ENCODE measurements at places on chromosomes 4 and X. TPM values are rescaled to one million over a fixed set of nuclear protein-coding genes. Genes with fewer than 3 reads are reported as not detected.

DNA sequence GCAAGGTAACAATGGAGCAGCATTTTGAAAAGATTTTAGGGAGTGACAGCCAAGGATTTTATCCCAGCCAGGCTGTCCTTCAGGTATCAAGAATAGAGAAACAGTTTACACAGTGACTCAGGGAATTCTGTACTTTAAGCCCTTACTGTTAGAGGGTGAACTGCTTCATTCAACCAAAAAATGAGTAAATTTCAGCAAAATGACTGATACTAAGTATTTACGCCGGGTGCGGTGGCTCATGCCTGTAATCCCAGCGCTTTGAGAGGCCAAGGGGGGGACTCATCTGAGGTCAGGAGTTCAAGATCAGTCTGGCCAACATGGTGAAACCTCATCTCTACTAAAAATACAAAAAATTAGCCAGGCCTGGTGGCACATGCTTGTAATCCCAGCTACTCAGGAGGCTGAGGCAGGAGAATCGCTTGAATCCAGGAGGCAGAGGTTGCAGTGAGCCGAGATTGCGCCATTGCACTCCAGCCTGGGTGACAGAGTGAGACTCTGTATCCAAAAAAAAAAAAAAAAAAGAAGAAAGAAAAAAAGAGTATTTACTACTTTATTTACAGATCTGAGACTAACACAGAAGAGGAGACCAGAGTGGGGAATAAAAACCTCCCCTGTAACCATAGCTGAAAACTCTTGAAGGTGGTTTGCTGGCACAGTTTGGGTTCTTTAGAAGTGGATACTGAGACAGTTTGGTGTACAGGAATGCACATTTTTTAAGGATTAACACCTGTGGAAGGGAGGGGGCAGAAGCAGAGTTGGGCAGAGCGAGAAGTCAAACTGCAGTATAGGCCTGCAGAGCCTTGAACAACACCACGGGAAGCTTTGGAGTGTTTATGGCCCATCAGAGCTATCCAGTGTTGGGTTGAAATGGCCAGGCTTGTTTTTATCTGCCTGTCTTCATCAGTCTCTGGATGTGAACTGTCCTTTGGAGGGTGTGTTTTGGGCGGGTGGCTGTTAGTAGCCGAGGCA, 40.5 kb downstream of the TMEM131L start:
- no peak for DNase-seq

DNA sequence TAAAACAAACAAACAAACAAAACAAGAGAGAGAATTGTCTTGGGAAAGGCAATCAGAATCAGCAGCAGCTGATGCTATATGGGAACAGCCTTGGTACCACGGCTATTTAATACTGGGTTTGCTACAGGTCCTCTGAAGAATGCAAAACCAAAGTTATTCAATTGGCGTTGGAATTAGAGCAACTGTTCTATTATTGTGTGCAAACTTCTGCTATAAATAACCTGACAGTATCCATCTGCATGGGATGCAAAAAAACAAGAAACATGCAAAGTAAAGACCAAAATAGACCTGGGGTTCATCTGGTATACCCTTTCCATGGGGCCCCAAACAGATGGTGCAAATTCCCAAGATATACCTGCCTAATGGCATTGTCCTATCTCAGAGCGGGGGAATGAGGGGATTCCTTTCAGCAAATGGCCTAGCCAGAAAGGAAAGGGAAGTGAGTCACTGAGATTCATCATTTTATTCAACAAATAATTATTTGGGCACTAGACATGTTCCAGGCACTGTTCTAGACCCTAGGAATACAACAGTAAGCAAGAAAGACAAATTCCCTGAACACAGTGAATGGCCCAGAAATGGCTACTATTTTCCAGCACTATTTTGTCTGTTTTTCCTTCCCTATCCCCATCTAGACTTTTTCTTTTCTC, 268.9 kb downstream of the FBXW7 start:
- no peak for DNase-seq

DNA sequence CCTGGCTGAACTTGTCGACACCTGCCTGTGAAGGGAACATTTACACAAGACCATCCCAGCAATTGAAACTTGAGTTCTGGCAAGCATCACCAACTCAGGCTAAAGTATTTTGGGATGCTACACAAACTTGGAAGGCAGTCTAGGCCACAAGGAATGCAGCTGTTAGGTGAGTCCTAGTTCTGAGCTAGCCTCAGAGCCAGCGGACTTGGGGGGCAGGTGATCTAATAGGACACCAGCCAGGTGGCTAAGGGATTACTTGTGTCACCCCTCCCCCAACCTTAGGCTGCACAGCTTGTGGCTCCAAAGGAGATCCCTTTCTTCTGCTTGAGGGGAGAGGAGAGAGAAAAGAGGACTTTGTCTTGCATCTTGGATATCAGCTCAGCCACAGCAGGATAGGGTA, 62.3 kb upstream of the DKK2 start:
- no peak for DNase-seq

DNA sequence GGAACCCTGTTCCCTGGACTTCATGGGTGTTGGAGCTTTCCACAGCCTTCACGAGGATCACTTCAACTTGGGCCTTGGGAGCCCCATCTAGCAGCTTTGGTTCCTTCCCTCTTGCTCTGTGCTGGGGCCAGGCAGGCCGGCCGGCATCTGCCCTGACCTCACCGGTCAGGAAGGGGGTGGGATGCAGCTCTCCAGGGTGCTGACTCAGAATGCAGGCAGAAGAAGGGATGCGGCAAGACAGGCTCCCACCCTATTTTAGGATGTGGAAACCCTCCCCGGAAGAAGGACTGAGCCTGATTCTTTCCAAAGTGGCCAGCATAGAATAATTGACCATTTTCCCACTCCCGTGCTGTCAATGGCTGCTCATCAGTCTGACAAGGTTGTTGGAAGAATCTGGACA, 47.1 kb downstream of the FHDC1 start:
- no peak for DNase-seq

GRCh38 chr4:173990126-173990868, 293.2 kb downstream of the FBXO8 start:
- DNase-seq, result no peak

DNA sequence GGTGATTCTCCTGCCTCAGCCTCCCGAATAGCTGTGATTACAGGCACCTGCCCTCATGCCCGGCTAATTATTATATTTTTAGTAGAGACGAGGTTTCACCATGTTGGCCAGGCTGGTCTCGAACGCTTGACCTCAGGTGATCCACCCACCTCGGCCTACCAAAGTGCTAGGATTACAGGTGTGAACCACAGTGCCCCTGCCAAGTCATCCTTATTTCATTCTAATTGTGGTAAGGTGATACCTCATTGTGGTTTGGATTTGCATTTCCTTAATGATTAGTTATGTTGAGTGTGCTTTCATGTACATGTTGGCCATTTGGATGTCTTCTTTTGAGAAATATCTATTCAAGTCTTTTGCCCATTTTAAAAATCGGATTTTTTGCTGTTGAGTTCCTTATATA, 93.0 kb downstream of the USP9X start:
- no peak for DNase-seq

GRCh38 chr4:22490718-22491315, 25.0 kb downstream of the ADGRA3 start:
- no peak for DNase-seq

DNA sequence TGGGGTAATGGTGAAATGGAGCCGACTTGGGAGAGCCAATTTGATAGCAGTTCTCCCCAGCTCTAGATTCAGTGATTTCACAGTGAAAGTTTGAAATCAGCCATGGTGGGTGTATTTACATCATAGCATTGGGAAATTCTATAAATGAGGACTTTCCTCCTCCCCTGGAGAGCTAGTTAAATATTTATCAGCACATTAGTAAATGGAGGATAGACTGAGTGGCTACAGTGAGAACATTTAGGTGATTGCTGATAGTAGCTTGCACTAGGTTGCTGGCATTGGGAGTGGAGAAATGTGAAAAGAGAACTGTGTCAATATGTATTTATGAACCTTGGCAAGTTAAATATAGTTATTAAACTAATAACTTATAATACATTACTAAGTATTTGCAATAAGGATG, 347.3 kb downstream of the CCSER1 start:
- no peak for DNase-seq

DNA sequence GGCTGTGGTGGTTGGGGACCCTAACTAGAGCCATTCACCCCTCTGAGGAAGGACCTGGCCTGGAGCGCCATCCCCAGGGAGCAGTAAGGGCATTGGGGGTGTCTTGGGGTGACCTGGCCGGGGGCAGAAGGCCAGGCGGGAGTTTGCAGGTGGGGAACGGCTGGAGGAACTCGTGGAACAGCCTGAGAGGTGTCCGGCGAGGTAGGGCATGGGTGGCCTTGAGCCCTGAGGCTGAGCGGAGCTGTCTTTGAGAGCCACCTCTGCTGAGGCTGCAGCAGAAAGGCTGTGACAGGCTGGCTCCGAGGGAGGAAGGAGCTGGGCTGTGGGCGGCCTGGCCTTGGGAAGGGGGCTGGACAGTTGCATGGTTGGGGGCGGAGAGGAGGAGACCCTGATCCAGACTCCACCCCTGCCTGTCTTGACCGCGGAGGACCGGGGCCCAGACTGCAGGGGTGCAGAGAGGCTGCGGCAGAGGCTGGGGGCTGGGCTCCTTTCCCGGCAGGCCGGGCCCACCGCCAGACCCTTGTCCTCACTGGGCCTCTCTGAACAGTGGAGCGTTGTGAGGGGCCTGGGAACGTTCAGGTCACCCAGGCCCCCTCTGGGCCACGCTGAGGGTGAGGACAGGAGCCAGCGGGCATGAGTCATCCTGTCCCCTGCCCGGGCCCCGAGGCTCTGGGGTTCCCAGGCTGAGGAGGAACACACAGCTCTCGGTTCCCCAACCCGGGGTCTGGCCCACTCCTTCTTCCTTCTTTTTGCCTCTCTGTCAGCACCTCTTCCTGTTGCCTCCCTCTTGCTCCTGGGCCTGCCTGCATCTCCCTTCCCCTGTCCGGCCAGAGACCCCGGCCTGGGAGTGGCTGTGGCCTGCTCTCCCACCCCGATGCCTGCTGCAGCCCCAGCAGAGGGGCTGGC, 8.1 kb downstream of the SH3BP2 start:
- no peak for DNase-seq

DNA sequence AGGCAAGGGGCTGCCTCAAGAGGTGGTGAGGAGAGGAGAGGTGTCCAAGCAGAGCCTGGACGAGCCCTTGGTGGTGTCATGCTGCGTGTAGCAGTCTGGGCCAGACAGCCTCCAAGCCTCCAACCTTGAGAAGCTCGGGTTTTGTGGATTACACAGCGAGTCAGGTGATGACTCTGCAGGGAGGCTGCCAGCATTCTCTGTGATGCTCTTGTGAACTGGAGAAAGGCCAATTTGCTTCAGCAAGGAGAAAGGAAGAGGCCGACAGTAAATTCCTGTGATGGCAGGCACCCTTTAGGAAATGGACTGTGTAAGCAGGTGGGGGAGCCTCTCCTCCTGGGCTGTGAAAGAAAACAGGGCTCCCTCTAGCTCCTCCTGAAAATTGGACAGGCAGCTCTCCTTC, 36.0 kb upstream of the CD99L2 start:
- DNase-seq, result no peak

- DNase-seq, result no peak
These were observed 213.4 kb upstream of the LNX1 start for GRCh38 chr4:53804719-53805118.

DNA sequence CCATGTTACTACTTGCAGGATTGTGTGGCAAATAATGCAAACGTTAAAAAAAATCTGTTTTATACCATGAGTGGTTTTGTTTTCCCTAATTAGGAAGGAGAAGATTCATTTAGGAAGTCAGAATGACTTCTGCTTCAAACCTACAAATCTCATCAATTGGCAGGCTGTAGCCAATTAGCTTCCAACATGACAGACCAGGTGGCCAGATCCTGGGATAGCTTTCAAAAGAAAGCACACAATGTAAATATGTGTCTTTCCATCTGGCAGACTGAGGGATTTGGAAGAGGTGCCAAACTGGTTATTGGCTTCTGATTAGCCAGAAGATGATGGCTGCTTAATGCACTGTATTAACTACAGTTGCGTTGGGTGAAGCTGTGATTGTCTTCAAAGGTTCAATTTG, 432.8 kb downstream of the ANKRD50 start:
- DNase-seq, result no peak

DNA sequence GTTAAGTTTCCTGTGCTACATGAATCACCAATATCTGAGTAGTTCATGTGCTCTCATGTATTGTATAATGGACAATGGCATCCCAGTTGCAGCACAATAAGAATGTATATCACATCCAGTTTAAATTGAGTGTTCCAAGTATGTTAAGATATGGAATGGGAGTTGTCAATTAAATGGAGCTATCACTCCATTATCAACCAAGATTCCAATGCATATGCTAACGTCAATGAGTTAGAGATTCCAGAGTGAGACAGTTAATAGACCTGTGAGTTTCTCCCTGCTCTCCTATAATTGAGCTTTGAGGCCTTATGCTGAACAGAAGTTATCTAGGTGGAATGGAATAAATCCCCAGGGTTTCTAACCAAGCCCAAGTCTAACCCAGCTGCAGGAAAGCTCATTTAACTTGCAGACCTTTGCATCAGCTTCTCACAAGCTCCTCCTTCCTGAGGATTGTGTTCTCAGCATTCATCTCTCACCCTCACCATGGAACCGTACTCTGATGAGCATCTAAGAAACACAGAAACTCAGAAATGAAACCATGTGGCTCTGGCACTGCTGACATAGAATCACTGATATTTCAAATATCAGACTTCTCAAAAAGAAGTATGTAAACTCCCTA, 84.8 kb downstream of the TIGD2 start:
- DNase-seq, result no peak

- DNase-seq, result no peak
These were observed 253.7 kb upstream of the ANXA10 start for GRCh38 chr4:167838686-167839085.

- DNase-seq, result no peak
These were observed 6.3 kb upstream of the USP53 start for GRCh38 chr4:119206178-119206577.

DNA sequence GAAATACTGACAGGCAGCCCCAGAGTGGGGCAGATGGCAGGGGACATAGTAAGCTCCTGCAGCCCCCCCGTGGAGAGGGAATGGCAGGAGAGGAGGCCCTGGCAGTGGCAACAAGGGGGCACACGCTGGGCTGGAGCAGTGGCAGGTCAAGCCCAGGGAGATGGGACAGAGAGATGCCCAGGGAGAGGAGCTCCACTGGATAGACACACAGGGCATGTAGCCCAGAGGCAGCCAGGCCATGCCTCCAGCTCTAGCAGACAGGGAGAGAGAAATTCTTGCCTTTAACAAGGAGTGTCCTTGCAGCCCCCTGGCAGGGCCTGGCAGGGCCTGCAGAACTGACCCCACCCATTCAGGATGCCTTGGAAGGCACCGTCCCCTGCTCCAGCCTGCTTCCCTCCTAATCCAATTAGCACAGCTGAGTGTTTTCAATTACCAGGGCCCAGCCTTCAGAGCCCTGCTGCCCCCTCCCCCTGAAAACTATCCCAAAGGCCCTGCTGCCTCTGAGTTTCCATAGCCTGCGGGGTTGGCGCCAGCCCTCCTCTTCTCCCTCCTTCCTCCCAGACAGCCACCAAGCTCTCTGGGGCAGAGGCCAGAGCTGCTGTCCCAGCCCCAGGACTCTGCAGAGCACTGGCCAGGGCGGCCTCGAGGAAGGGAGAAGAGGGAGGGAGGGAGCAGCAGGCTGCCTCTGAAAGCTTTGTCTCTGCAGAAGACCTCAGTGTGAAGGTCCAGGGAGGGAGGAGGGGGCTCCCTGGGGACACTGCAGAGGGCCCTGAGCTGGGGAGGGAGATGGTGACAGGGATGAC, 12.5 kb downstream of the L1CAM start:
- no peak for DNase-seq

GRCh38 chr4:105042451-105042850, 104.2 kb upstream of the TET2 start:
- no peak for DNase-seq

The GSPT2 gene
- 6.5 TPM for total RNA-seq

The AIMP1 gene
- total RNA-seq, result 22.6 TPM

The SPIN2A gene
- 0.21 TPM for total RNA-seq

The MAGEA9B gene
- total RNA-seq, result not detected

The HSFX3 gene
- not detected for total RNA-seq

The LONRF3 gene
- total RNA-seq, result 22.4 TPM

The IL3RA gene
- 28.2 TPM for total RNA-seq

The FAM47A gene
- total RNA-seq, result not detected
